ENCODE measurements at places on chromosomes 11 and 22.

- no peak for DNase-seq
These were observed 29.6 kb downstream of the PRDM10 start for GRCh38 chr11:129973068-129973467.

DNA sequence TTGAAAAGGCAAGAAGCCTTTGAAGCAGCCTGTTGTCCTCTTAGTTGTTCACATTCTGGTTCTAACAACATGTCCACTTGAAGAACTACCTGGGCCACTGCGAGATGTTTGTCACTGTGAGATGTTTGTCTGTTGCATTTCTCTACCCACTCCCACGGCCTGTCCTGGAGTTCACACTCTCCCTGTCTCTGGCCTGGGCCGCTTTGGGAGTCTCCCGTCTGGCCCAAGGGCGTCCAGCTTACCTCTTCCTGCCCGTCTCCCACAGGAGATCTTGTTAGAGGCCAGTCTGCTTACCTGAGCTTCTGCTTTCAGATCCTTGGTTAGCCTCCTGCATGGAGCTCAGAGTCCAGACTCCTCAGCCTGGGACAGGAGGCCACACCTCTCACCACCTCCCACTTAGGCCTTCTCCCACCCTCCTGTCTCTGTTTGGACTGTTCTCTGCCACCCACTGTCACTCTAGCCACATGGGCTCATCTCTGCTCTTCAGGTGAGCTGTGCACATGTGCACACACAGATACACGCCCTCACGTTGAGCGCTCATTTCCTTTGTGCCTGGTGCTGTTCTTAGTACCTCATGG is 66.0 kb downstream of the TBC1D22A start:
- DNase-seq, result no peak

DNA sequence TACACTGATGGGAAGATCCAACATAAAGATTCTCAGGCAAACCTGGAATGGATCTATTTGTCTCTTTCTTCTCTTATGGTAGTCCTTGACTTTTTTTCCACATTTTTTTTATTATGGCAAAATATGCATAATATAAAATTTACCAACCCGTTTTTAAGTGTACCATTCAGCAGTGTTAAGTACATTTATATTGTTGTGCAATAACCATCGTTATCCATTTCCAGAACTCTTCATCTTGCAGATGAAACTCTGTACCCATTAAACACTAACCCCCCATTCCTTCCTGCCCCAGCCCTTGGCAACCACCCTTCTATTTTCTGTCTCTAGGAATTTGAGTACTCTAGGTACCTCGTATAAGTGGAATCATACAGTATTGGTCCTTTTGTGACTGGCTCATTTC is 99.7 kb downstream of the DSCAML1 start:
- DNase-seq, result no peak

- DNase-seq, result no peak
These were observed 238.0 kb upstream of the NARS2 start for GRCh38 chr11:78812513-78813293.

Data from stimulated activated CD8-positive, alpha-beta memory T cell treated with anti-CD3 and anti-CD28 coated beads, Interleukin-15, amount 100 ng/mL, for 1 hour (primary cell).